ENCODE measurements at places on chromosomes 6 and 20.

- DNase-seq: no peak
Measured at GRCh38 chr20:62089393-62089792, 23.7 kb upstream of the TAF4 start.

- no peak for DNase-seq
Measured at GRCh38 chr6:119764927-119765681, 415.5 kb upstream of the MAN1A1 start.

DNA sequence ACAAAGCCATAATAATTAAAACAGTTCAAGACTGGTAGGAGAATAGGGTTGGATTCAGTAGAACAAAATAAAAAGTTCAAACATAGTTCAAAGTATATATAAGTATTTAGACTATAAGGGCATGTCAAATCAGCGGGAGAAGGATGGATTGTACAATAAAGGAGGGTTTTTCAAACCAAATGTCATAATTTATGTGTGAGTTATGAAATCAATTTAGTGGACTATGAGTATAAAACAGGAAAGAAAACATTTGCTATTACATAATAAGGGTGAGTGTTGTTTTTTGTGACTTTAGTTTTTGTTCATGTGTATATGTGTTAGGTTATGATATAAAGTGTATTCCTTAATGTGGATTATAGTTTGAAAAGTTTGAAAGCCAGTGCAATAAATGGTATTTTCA lies 10.6 kb downstream of the ORC3 start:
- no peak for DNase-seq

- DNase-seq: no peak
Measured at GRCh38 chr6:15989397-15989796, 139.5 kb upstream of the MYLIP start.

- DNase-seq: no peak
Measured at GRCh38 chr20:49400410-49400809, 82.1 kb downstream of the KCNB1 start.

DNA sequence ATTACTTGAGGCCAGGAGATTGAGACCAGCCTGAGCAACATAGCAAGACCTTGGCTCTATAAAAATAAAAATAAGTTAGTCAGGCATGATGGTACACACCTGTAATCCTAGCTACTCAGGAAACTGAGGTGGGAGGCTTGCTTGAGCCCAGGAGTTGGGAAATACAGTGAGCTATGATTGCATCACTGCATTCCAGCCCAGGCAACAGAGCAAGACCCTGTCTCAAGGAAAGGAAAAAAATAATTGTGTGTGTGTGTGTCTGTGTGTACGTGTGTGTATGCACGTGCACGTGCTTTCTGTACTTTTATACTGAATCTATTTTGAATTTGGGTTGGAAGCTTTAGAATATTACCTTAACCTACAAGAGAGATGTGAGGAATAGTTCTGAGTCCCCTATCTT lies 58.9 kb downstream of the KIZ start:
- DNase-seq: no peak

GRCh38 chr20:53592992-53593465 lies 610 bp downstream of the ZNF217 start:
- DNase-seq: peak; percentile 33

GRCh38 chr20:62533591-62534495 lies 58.0 kb upstream of the GATA5 start:
- DNase-seq: no peak

DNA sequence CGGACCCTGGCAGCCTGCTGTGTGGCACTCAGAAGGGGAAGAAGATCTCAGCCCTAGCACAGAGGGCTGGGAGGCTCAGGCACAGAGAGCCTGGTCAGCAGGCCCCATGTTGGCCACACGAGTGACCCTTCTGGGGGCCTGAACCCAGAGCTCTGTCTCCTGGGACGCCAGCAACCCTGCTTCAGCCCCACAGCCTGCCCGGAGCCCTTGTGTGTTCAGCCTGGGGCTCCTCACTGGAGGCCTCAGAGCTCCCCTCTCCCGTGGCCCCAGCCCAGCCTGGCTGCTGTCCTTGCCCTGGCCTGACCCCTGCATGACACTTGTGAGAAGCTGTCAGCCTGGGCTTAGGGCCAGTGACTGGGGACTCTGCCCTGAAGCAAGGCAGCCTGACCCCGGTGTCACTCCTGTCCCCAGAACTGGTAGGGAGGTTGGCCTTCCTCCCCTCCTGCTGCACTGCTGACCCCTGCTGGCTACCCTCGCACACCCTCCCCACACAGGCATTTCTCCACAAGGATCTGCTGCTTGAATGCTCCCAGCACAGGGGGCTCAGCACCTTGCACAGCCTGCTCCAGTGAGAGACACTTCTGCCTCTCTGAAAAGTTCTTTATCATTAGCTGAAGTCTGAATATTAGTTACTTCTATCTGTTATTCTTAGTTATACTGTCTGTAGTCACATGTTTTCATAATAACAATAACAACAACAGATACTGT lies 15.4 kb upstream of the IP6K3 start:
- DNase-seq: peak; percentile 77

DNA sequence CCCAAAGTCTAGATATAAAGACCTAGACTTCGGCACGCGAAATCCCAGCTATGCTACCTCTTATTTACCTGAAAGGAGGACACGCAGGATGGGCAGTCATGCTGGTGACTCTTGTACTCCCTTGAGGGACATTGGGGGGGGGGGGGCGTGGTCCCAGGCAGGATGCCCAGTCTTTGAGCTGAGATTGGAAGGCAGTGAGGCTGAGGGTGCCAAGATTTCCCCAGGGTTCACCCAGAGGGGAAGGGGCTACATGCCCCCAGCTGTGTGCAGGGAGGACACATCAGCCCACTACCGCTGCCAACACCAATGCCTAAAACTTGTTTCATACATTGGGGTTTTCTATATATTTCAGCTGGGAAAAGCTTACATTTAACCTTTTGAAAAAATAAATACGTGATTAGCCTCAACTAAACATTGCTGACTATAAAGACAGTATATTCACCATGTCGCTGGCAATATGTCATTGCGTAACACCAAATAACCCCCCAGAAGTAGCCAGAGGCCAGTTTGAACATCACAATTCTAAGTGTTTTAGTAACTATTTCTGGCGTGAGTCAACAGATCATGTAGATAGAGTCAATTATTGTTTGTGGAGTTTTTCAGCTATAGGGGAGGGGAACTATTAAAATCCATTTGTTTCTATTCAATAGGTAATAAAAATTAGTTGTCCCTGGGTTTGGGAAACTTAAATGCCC lies 21.6 kb downstream of the MGME1 start:
- no peak for DNase-seq

DNA sequence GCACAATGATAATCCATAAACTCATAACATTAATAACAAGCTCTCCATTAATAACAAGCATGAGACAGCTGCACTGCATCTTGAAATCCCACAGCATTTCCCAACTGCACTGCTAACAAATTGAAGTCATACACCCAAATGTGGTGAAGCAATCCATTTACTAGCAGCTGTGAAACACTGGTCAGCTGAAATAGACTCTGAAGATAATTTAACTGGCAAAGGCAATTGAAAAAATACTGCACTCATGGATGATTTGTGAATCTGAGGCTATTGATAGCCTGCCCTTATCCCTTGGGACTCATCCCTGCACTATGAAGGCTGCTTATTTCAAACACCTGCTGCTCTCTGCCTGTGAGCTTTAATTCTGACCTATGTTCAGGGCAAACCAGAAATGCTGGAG lies 49.1 kb upstream of the PLCB1 start:
- DNase-seq: no peak

DNA sequence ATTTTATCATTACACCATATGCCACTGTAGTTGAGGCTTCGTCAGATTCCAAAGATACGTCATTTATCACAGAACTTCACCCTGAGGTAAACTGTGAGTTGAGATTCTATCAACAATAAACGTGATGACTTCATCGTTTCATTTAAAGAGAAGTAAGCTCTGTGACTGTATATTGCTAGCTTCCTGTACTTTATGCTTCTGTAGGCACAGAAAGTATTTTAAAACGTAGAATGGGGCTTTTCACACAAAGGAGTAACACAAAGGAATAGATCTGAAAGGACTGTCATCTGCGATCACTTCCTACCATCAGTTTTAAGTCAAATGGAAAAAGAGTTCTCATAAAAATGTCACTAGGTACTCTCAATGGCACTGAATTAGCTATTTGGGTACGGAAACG lies 234.4 kb upstream of the MCHR2 start:
- no peak for DNase-seq

- DNase-seq: no peak
Measured at GRCh38 chr6:109693111-109693510, 2.0 kb downstream of the FIG4 start.

DNA sequence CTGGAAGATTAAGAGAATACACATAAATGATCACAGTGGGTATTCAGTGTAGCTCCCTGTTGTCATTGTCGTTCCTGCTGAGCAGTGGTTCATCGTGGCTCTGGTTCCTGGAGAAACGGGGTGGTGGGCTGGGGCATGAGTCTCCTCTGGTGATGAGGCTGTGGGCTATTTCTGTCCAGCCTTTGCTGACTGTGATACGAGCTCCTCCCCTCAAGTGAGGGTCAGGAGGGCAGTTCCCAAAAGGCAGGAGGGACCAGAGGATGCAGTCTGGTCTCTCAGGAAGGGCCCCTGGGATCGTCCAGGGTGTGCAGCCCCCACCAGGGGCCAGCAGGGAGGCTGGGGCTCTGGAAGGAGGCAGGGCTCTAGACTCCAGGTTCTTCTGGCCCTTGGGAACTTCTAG lies 31.1 kb upstream of the DLGAP4 start:
- no peak for DNase-seq
